ENCODE measurements at places on chromosomes 12 and 14.

GRCh38 chr12:15627995-15628945, 160.9 kb downstream of the EPS8 start:
- DNase-seq: peak; percentile 23

DNA sequence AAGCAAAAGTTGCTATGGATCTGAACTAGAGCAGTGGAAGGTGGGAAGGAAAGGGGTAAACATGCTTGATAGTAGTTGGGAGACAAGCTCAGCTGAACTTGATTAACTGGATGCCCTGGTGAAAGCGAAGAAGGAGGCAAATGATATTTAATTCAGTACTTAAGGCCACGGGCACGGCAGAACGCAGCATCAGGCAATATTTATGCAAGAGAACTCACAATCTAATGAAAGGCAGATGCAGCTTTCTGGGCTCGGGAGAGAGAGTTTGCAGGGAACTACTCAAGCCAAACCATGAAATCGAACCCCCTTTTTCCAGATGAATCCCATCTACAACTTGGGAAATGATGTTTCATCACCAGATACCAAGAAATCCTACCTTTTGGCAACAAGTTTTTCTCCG, 3.5 kb upstream of the CNIH1 start:
- peak; percentile 60 for DNase-seq

DNA sequence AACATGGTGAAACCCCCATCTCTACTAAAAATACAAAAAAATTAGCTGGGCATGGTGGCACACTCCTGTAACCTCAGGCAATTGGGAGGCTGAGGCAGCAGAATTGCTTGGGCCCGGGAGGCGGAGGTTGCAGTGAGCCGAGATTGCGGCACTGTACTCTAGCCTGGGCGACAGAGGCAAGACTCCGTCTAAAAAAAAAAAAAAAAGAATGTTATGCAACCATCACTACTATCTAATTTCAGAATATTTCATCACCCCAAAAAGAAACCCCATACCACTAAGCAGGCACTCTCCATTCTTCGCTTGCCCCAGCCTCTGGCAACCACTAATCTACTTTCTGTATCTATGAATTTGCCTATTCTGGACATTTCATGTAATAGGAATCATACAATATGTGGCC, 68.8 kb upstream of the AMN start:
- DNase-seq: no peak

DNA sequence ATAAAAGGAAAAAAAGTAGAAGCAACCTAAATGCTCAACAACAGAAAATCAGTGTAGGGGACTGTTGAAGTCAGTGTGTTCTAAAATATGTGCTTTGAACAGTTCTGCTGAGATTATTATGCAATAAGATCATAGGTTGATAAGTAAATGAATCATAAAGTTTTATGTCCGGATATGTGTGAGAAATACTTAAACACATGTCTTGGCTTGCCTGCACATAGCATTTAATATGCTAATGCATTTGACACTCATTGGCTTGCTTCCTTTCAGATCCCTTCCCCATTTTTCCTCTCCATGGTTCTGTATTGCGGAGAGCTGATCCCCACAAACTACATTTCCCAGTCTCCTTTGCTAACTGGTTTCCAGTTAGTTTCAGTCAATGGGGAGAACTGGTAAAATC, 573.8 kb upstream of the TBX3 start:
- DNase-seq: peak; percentile 57

DNA sequence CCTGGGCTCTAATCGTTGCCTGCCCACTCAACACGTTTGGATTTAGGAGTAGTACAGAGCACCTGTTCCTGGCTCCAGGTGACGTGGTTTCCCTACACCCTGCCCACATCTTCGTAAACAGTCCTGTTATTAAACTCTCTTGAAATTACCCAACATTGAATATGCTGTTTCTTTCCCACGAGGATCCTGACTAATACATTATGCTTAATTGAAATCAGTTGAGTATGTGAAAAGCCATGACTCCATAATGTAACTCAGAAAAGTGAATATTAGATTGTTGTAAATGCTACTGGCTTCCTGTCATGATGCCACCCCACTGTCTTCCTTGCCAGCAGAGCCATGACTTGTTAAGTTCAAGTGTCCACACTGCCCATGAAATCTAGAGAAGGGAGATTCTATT, 21.6 kb downstream of the AK7 start:
- no peak for DNase-seq

DNA sequence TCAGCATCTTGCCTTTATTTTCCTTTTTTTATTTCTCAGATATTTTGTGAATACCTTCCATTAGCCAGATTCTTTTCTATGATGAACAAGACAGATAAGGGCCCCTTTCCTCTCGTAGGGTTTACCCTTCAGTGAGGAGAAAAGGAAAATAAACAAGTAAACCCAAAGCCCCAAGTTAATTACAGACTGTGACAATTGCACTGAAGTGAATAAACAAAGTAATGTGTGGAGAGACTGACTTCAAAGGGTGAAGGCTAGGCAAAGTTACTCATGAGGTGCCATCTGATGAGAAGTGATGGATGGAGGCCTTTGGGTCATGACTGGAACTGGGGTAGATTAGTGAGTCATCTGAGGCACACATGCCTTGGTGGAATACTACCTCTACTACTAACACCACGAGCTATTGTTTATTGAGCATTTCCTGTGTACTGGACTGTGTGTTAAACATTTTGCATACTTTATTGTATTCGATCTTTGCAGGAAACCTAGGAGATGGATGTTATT, 143.4 kb upstream of the PRICKLE1 start:
- DNase-seq: no peak

DNA sequence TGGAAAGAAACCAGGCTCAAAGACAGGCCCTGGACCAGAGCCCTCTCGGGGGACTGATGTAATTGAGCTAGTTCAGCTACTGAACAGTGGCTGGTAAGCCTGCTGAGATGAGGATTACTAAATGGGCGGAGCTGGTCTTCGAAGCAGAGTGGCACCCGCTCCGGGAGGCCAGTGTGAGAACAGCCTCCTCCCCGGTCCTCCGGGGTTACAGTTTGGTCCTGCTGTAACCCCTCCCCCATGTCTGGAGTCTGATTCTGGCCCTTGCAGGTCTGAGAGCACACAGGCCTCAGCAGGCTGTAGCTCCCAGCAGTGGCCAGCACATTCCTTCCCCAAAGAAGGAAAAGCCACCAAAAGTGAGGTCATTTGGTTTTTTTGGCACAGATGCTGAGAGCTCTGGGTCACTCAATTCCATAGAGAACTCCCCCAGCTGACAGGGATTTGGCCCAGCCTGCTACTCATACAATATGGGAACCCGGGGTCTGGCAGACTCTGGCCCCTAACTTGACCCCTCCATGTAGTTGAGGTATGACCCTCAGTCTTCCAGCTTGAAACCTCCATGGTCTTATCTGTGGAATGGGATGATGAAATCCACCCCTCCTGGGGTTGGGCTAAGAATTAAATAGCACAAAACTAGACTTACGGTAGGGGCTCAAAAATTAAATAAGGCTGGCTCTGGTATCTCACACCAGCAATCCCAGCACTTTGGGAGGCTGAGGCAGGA, 39.0 kb downstream of the ACTN1 start:
- DNase-seq: peak; percentile 90

DNA sequence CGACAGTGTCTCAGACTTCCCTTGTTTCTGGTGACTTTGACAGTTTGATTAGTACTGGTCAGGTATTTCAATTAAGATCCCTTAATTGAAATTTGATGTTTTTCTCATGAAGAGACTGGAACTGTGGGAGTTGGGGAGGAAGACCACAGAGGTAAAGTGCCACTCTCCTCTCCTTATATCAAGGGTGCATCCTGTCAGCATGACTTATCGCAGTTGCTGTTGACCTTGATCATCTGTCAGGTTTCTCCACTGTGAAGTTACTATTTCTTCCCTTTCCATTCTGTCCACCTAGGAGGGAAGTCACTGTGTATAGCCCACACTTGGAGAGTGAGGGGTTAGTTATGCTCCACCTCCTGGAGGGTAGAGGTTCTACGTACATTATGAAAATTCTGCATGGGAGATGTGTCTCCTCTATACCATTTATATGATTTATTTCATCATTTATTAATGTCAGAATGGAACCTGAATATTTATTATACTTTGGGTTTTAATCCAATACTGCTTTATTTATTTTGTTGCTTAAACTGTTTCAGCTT, 40.3 kb upstream of the SMOC1 start:
- no peak for DNase-seq

GRCh38 chr12:131035245-131035681, 81.6 kb downstream of the ADGRD1 start:
- DNase-seq: no peak

DNA sequence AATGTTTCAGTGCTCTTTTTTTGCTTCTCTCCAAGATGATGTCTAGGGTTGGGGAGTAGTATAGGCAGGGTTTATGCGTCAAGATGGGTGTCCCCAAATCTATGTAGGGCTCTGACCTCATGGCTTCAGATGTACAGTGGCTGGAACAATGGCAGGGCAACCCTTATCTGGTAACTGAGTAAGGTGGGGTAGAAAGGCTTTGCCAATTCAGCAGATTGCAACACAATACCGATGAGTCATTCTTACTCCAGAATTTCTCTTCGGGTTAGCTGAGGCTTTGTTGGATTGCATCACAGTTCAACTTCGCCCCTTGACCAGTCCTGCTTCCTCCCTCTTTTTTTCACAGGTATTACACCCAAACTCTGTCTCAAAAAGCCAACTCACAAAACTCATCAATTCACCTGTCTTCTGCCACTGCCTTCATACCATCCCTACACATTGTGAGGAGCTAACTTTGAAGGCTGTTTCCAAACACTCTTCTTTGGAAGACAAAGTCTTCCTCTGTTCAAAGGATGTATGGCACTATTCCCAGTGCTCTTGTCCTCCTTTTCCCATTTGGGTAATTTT, 190.2 kb upstream of the CNOT2 start:
- DNase-seq: peak; percentile 73

DNA sequence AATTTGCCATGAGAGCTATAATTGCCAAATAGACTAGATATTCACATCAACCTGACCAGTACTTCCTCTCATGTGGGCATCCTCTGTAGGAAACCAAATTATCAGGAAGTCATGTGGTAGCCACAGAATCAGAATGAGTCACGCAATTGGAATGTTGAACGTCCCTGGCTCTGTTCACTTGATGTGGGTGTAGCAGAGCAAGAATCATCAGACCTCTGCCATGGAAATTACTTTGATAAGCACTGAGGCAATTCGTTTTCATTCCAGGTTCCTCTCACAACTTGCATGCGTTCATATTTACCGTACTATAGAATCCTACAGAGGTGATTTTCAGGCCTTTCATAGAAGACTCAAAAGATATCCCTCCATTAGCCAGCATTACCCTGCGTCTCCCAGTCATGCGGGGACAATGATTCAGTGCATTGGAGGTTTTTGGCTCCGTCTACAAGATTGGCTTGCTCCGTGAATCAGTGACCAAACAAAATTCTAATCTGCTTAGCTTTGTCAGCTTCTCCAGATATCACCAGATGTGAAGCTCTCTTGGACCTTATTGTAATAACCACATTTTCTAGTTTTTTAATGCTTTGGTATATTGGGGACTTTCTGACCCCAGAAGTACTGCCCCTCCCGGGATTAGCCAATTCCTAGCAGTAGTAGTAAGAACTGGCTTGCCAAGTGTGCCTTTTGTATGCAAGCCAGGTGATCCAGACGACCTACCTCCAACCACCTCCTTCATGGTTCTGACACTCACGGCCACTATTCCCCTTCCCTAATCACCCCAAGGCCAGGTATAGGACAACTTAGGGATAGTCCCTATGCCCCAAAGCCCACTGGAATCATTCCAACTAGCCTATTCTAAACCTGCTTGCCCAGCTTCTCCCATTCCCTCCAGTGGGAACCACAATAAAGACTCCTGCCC, 133.4 kb downstream of the KICS2 start:
- peak; percentile 81 for DNase-seq

DNA sequence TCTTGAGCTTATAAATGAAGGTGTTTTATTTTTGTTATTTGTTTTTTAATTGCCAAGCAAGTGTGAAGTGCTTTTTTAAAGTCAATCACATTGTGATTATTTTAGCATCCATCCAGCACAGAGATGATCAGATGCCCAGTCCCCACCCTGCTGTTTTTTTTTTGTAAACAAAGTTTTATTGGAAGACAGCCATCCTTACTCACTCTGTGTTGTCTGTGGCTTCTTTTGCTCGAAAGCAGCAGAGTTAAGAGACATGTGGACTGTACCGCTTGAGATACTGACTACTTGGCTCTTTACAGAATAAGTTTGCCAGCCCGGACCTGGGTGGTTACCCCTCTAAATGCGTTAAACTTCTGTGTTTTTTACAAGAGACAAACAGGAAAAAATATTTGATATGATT, 30.9 kb upstream of the AMN start:
- DNase-seq: peak; percentile 58

- DNase-seq: no peak
Measured at GRCh38 chr12:26721800-26722199, 111.2 kb downstream of the ITPR2 start.

DNA sequence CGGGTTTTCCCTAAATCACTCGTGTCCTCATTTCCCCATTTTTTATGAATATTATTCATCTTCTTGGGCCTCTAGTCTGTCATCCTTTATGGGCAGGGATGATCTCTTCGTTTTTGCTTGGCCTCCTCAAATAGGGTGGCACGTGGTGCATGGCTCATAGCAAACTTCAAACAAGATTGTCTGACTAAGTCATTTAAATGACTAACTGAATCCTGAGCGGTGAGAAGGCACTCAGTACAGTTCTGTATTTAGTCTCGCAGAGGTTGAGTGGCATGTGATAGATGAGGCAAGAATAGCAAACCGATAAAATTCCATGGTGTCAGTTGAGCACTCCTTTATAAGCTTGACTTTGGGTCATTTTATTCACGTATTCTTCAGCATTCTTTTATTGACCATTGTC, 5.7 kb upstream of the JDP2 start:
- peak; percentile 76 for DNase-seq
